ENCODE measurements at places on chromosomes 12 and 14.
A peak's percentile ranks its signal among the peaks of the same experiment; 100 is the strongest.

- no peak for DNase-seq
These were observed 51.4 kb upstream of the TMX1 start for GRCh38 chr14:51188566-51189185.

DNA sequence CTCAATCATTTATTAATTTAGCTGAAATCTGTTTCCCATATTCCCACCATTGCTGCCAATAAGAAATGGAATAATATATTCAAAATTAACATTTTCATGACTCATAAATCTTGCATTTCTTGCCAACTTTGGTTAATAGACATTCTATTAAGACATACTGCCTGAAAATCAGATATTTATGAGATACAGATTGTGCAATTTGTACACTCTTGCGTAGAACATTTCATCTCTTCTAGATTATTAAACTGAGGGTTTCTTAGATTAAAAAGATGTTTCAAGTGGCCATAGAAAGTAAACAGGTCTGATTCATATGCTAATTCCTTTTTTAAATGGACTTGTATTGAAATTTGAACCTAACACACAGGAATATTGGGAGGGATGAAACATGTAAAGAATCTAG is 9.1 kb downstream of the LTA4H start:
- DNase-seq = no peak

DNA sequence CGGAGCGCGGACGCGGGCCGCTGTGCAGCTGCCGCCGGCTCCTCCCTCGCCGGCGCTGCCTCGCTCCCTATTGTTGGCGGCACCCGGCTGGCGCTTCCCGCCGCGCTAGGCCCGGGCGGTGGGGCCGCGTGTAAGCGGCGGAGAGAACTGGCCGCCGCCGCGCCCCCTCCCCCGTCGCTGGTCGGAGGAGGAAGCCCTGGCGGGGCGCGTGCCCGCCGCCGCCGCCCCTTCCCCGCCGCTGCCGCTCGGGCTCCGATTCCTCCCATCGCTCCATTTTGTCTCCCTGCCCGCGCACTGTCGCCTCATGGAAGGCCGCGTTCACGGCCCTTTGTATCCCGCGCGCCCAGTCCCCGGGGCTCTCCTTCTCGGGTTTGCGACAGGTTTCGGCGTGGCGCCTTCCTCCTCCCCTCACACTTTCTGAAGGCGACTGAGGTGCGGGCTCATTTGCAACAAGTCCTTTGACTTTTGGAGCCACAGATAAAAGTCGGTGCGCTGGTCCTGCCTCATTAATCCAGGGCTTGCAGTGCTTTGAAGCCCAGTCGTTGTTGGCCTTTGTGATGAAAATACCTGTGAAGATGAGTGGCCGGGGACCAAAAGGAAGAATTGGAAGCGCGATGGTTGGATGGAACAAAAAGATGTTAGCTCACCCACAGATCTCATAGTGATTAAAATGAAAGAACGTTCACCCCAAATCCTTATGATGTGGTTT is 707 bp downstream of the CPSF6 start:
- peak; percentile 58 for DNase-seq

DNA sequence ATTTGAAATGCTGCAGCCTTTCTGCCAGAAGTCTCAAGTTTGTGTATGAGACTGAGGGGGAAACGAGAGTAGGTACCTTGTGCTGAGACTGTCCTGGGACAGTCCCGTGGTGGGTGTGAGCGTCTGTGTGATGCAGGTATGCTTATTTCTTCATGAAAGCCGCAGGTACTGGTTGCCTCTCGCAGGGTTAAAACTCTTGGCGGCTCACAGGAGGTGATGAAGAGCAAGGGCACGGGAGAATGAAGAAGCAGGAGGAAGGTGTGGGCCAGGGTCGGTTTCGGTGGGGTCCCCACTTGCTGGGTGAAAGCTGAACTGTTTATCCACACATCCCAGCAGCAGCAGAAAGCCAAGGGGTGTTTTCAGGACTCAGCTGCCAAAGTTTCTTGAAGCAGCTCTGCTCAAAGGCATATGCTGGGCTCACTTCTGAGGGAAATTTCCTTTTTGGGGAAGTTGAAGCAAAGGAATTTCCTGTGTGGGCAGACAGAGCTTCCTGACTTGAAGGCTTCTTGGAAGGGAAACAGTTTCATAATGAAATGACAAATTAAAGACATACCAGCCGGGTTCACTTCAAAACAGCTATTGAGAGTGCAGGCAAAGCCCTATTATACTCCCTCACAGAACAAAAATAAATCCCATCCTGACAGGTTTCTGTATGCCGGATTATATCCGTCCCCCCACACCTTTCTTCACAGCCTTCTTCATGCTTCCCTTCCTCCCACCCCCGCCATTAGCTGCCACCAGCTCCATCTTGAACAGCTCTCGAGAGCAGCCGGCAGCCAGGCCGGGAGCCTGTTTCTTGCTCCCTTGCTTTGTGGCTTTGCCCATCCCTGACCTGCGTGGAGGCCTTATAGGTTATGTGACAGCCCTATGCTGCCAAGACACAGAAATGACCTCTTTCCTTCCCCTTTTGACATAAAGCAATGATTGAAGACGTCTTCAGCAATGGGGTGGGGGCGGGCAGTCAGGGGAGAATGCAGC is 116.6 kb downstream of the ETV6 start:
- peak; percentile 95 for DNase-seq

- DNase-seq = no peak
These were observed 220.2 kb upstream of the BTG1 start for GRCh38 chr12:92365836-92366235.

DNA sequence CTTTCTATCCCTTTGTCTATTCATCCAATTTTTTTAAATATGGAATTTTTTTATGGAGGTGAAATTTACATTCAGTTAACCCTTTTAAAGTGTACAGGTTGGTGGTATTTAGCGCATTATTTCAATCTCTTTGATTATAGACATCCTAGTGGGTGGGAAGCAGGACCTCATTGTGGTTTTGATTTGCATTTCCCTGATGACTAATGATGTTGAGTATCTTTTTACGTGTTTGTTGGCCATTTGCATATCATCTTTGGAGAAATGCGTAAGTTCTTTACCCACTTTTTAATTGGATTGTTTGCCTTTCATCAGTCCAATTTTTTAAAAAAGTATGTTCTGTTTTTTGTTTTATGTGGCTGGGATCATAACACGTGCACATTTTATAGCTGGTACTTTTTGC is 20.8 kb downstream of the PAPLN start:
- DNase-seq = no peak
